Ascending aorta (tissue), 2 donors: ENCODE measurements at places on chromosomes 3 and 15.

DNA sequence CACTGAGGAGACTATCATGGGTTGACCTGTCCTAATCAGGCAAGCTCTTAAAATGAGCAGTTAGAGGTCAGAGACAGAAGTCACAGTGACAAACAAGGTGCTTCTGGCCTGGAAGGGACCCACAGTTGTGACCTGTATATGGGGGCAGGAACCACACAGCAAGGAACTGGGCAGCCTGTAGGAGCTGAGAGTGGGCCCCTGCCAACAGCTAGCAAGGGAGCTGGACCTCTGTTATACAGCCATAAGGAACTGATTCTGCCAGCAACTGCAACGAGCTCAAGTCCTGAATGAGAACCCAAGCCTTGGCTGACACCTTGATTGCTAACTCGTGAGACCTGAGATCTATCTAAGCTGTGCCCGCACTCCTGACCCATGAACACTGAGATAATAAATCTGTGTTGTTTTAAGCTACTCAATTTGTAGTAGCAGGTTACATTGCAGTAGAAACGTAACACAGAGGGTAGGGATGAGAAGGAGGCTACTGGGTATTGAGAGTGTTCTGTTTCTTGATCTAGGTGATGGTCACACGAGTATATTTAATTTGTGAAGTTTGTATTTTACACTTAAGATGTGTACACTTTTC lies 44.5 kb upstream of the MAGI1 start:
- no peak overlapping the region for H3K4me3 ChIP-seq
- H3K27me3 ChIP-seq = no peaks in the 10 kb centered on the region
- H3K36me3 ChIP-seq = no peaks in the 10 kb centered on the region
- H3K4me1 ChIP-seq = no peaks in the 10 kb centered on the region
- DNase-seq = no peak

- H3K27me3 ChIP-seq = no peaks in the 10 kb centered on the region
- peaks cover 38% of the 10 kb centered on the region for H3K4me1 ChIP-seq
- peaks cover 20% of the 10 kb centered on the region for H3K36me3 ChIP-seq
- H3K27ac ChIP-seq = peak overlapping the region; percentile 58
Measured at GRCh38 chr15:101178931-101179330, 72.9 kb downstream of the CHSY1 start.

- no peak for DNase-seq
- H3K4me1 ChIP-seq = peaks cover 14% of the 10 kb centered on the region
- H3K4me3 ChIP-seq = no peak overlapping the region
- H3K27ac ChIP-seq = no peak overlapping the region
Measured at GRCh38 chr3:188060840-188061544, 93.0 kb upstream of the LPP start.

GRCh38 chr3:140603766-140604165 lies 74.1 kb upstream of the TRIM42 start:
- DNase-seq = no peak
- H3K27ac ChIP-seq = no peak overlapping the region
- H3K27me3 ChIP-seq = no peaks in the 10 kb centered on the region
- H3K36me3 ChIP-seq = no peaks in the 10 kb centered on the region
- H3K4me1 ChIP-seq = no peaks in the 10 kb centered on the region

DNA sequence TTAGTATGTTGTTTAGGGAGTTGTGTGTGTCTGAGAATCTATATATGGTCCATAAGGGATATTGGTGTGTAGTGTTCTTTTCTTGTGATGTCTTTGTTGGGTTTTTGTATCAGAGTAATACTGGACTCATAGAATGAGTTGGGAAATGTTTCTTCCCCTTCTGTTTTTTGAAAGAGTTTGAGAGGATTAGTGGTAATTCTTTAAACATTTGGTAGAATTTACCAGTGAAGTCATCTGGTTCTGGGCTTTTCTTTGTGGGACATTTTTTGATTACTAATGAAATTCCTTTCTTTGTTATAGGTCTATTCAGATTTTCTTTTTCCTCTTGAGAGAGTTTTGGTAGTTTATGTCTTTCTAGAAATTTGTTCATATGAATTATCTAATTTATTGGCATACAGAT lies 16.9 kb downstream of the ACKR2 start:
- H3K4me1 ChIP-seq = no peaks in the 10 kb centered on the region
- H3K4me3 ChIP-seq = no peak overlapping the region
- no peaks in the 10 kb centered on the region for H3K36me3 ChIP-seq
- DNase-seq = no peak

- H3K27ac ChIP-seq = no peak overlapping the region
- H3K36me3 ChIP-seq = no peaks in the 10 kb centered on the region
- no peak for DNase-seq
Measured at GRCh38 chr3:94548581-94549316, 485.9 kb downstream of the NSUN3 start.

DNA sequence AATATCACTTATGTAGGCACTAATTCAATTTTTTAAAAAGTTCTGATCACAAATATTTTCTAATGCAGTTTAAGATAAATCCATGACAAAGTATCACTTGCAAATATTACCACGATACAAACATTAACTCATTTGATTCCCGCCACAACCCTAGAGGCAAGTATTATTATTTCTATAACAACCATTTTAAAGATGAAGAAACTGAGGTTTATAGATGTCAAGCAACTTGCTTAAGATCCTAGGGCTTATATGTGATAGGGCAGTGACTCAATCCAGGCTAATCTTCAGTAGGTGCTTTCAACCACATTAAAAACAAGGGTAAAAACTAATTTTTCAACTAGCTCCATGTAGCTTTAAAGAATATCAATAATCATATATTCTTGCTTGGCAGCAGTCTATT lies 1.7 kb downstream of the DYNC1LI1 start:
- no peak for DNase-seq
- peak overlapping the region; percentile 89 for H3K4me3 ChIP-seq
- no peaks in the 10 kb centered on the region for H3K4me1 ChIP-seq
- H3K36me3 ChIP-seq = no peaks in the 10 kb centered on the region
- H3K27me3 ChIP-seq = no peaks in the 10 kb centered on the region

DNA sequence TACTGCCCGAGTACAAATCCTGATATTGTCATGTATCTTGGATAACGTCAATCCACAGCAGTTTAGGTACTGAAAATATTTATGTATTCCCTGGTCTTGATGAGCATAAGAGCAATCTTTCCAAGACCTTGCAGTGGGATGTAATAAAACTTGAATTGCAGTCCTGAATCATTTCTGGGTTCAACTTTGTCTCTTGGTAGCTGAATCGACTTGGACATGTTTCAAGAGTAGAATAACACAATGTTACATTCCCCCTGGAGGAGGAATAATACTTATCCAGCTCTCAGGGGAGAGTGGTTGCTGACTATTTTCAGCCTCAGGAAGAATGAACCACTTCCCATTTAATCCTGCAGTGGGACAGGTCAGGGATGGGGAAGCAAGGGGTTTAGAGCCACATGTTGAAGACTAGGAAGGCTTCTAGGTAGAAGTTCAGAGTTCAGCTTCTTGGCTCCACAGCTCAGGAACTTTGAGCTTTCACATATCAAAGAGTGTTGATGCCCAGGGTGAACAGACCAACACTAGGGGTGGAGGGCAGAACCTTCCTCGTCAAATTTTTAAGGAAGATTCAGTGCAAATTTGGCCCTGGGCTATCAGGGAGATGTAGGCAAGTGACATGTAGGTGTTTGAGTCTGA lies 43.4 kb upstream of the GPD1L start:
- no peaks in the 10 kb centered on the region for H3K36me3 ChIP-seq
- H3K4me3 ChIP-seq = no peak overlapping the region
- DNase-seq = no peak
- H3K27me3 ChIP-seq = no peaks in the 10 kb centered on the region

GRCh38 chr3:159950156-159950898 lies 38.3 kb upstream of the IL12A start:
- H3K27me3 ChIP-seq = no peaks in the 10 kb centered on the region
- H3K36me3 ChIP-seq = no peaks in the 10 kb centered on the region
- DNase-seq = no peak
- H3K4me1 ChIP-seq = no peaks in the 10 kb centered on the region
- no peak overlapping the region for H3K4me3 ChIP-seq
- no peak overlapping the region for H3K27ac ChIP-seq

- H3K36me3 ChIP-seq = no peaks in the 10 kb centered on the region
- DNase-seq = no peak
- H3K27me3 ChIP-seq = no peaks in the 10 kb centered on the region
- H3K27ac ChIP-seq = no peak overlapping the region
- H3K4me3 ChIP-seq = no peak overlapping the region
Measured at GRCh38 chr15:36757189-36757814, 177.9 kb downstream of the CDIN1 start.

GRCh38 chr3:149089395-149089794 lies 3.1 kb upstream of the HLTF start:
- no peak for DNase-seq
- no peaks in the 10 kb centered on the region for H3K36me3 ChIP-seq
- no peaks in the 10 kb centered on the region for H3K27me3 ChIP-seq

DNA sequence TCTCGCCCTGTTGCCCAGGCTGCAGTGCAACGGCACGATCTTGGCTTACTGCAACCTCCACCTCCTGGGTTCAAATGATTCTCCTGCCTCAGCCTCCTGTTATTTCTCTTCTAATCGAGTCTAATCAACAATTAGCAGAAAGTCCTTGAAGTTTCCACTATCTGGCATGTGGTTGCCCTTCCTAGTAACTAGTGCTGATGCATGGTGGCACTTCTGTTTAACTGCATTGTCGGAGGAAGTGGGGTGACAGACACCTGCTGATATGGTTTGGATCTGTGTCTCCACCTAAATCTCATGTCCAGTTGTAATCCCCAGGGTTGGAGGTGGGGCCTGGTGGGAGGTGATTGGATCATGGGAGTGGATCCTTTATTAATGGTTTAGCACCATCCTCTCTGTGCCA lies 9.2 kb downstream of the CRTAP start:
- no peak for DNase-seq
- H3K27ac ChIP-seq = peak overlapping the region; percentile 1
- no peaks in the 10 kb centered on the region for H3K27me3 ChIP-seq
- H3K36me3 ChIP-seq = peaks cover 54% of the 10 kb centered on the region

DNA sequence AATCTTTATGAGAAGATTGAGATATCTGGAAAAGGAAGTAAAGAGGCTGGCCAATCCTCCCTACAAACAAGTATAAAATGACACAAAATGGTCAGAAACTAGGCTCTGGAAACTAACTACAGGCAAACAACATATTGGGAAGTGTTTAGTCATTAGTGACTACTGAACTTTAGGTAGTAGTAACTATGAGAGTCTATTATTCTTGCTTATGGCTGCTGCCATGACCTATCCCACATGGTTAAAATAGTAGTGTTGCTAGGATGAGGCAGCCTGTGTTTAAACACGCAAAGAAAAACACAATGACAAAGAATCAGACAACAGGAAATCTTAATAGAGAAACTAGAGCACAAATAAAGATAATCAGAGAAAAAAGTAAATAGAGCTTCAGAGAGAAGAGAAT lies 67.9 kb downstream of the RFX7 start:
- DNase-seq = no peak
- H3K27ac ChIP-seq = no peak overlapping the region
- H3K36me3 ChIP-seq = peaks cover 6% of the 10 kb centered on the region
- no peaks in the 10 kb centered on the region for H3K27me3 ChIP-seq
- H3K4me1 ChIP-seq = no peaks in the 10 kb centered on the region
- H3K4me3 ChIP-seq = no peak overlapping the region

- H3K4me1 ChIP-seq = no peaks in the 10 kb centered on the region
- DNase-seq = no peak
- H3K36me3 ChIP-seq = no peaks in the 10 kb centered on the region
- no peak overlapping the region for H3K27ac ChIP-seq
- no peaks in the 10 kb centered on the region for H3K27me3 ChIP-seq
- H3K4me3 ChIP-seq = no peak overlapping the region
Measured at GRCh38 chr15:80866936-80867335, 87.8 kb downstream of the CEMIP start.
